Activated CD4-positive, alpha-beta T cell treated with anti-CD3 and anti-CD28 coated beads for 24 hours (primary cell): ENCODE measurements at places on chromosomes 2 and 18.

DNA sequence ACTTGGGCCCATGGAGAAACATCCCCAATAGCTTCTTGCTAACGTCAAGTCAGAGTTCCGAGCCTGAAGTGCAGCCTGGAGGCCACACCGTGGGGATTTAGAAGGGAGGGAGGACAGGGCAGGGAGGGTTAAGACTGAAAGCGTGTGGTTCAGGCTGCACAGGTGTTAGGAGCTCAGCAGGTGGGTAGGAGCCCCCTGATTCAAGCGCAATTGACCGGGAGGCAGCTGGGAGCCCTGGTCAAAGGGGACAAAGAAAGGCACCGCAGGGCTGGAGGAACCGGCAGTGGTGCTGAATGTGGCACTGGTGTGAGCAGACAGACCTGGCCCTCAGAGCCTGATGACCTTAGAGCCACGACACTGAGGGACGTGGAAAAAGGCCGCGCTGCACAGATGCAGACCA lies 149.6 kb downstream of the TMEM18 start:
- DNase-seq = no peak

DNA sequence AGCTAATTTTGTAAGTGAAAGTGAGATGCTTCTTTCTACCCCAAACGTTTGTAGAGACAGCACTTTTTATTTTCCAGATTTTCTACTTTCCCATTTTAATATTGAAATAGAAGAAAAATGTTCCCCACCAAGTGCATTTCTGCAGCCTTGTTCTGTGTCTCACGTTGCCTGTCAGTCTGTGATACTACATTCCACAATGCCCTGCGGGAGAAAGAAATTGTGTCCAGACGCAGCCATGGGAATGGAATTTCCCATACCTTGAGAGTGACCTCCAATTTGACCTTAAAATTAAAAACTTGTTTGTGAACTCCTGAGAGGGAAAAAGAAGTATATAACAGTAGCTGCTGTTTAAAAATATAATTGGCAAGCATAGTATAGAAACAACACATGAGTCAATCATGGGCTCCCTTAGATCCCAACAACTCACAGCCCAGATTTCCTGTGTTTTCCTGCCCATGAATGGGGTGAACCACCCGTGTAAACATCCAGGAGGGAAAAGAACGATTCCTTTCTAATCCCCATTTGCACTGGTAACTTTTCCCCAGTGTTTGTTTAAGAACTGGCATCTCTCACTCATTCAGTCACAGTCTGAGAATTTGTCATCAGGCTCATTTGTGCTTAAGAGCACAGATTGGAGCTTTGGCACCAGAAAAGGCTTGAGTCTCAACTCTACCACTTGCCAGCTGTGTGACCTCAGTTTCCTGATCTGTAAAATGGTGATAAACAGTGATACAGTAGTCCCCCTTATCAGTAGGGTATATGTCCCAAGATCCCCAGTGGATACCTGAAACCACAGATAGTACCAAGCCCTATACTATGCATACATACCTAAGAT lies 166.1 kb upstream of the ZNF521 start:
- no peak for DNase-seq

DNA sequence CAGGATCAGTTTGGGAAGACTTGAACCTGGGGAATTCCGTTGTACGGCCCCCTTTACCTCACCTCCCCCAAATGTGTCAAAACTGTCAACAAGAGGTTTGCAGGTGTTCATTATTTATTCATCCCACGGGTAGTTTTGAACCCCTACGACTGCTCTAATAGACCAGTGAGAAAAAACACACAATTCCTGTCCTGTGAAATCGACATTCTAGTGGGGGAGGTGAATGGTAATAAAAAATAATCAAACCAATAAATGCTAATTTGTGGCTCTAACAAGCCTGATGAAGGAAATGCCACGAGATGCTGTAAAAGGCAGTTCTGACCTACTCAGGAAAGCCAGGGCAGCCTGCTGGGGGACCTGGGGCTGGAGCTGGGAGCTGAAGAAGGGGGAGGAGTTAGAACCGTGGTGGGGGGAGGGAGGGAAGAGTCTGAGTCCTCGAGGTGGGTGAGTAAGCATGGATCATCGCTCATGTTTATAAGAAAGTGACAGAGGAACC lies 463 bp upstream of the DNAJB2 start:
- DNase-seq = no peak

GRCh38 chr18:9914334-9914583 lies 443 bp downstream of the VAPA start:
- no peak for DNase-seq

DNA sequence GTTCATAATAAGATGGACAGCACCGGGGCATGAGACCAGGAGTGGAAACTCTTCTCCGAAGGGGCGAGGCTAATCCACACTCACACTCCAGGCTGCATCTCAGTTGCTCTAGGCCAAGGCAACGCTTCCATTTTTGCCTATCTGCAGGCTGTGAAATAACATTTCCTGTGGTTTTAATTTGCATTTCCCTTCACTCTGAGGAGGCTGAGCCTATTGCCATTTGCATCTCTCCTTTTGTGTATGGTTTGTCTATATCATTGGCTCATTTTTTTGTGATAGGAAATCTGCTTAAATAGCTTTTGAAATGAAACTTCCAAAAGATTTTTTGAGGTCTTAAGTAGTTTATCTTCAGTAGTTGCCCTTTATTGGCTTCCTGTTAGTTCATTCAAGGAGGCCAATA lies 57.6 kb downstream of the TPGS2 start:
- no peak for DNase-seq

- DNase-seq = no peak
Observed at GRCh38 chr2:179550214-179550613, 285.6 kb upstream of the SESTD1 start.

DNA sequence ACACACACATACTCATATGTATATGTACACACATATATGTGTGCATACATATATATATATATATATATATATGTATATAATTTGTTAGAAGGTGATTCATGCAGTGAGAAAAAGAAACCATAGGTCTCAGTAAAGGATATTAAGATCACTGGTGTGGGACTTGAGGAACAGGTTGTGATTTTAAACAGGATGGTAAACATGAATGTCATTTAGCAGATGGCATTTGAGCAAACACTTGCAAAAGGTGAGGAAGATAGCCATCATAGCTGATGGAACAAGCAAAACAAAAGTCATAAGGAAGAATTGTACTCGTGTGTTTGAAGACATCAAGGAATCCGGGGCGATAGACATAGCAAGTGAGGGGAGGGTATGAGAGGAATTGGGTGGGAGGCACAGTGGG lies 784.5 kb downstream of the TSN start:
- no peak for DNase-seq

DNA sequence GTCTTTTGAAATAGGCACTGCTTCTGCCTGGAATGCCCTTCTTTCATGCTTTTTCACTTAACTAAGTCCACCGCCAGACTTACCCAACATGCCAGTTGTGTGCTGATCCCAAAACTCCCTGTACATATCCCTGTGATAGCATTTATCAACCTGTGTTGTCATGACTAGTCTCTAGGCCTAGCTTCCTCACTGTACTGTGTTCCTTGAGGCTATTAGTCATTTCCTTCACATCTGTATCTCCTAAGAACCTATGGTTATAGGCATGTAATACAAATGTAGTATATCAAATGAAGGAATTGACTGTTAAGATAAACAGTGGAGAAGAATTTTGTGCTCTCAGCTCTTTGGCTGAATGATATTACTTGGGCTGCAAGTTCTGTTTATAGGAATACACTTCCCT lies 184.3 kb downstream of the CYRIA start:
- DNase-seq = no peak

- DNase-seq = no peak
Observed at GRCh38 chr2:176960061-176960460, 252.5 kb upstream of the HNRNPA3 start.

GRCh38 chr18:4836141-4836540 lies 360.9 kb downstream of the AKAIN1 start:
- DNase-seq = no peak

- no peak for DNase-seq
Observed at GRCh38 chr18:9885170-9886004, at the start of gene TXNDC2. TSS of gene TXNDC2 (plus strand) at chr18:9885973. CDS start at chr18:9886681, 708 bp downstream.

- no peak for DNase-seq
Observed at GRCh38 chr2:11505652-11506610, 27.9 kb upstream of the GREB1 start.

DNA sequence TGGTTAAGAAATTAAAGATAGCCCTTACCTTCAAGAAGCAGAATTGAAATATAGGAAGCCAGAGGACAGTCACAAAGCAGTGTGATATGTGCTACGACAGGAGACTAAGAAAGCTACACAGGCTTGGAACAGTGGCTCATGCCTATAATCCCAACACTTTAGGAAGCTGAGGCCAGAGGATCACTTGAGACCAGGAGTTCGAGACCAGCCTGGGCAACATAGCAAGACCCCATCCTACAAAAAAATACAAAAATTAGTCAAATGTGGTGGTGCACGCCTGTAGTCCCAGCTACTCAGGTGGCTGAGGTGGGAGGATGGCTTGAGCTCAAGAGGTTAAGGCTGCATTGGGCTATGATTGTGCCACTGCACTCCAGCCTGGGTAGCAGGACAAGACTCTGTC lies 21.9 kb downstream of the GALNT3 start:
- no peak for DNase-seq

DNA sequence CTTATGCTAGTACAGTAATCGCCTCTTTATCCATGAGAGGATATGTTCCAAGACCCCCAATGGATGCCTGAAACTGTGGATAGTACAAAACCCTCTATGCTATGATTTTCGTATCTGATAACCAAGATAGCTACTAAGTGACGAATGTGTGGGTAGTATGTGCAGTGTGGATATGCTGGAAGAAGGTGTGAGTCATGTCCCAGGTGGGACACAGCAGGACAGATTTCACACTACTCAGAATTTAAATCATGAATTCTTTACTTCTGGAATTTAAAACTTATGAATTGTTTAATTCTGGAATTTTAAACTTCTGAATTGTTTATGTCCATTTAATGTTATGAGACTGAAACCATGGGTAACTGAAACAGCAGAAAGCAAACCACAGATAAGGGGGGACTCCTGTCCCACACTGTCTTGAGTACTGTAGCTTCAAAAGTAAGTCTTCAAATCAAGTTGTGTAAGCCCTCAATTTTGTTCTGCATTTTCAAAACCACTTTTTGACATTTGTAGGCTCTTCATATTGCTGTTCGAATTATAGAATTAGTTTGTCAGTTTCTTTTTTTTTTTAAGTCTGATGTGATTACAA lies 116.0 kb downstream of the LTBP1 start:
- DNase-seq = no peak

DNA sequence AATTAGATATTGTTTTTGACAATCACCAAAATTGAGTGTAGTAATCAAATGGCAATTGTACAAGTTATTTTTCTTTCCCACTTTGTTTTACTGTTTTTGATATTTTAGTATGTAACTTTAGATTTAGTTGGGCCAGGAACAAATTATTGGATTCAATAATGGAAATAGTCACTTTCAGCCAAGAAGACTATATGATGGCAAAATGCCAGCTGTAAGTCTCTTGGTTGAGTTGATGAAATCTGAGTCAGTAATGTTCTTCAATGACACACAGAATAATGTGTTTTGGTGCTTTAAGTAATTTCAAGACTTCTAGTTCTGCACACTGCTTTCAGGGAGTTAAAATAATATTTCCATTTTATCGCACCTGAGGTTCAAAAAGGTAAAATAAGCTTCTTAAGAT lies 2022.0 kb upstream of the CELF4 start:
- no peak for DNase-seq

GRCh38 chr2:142533177-142533576 lies 344.3 kb upstream of the KYNU start:
- no peak for DNase-seq

- no peak for DNase-seq
Observed at GRCh38 chr18:7382328-7383001, 151.6 kb downstream of the LRRC30 start.

DNA sequence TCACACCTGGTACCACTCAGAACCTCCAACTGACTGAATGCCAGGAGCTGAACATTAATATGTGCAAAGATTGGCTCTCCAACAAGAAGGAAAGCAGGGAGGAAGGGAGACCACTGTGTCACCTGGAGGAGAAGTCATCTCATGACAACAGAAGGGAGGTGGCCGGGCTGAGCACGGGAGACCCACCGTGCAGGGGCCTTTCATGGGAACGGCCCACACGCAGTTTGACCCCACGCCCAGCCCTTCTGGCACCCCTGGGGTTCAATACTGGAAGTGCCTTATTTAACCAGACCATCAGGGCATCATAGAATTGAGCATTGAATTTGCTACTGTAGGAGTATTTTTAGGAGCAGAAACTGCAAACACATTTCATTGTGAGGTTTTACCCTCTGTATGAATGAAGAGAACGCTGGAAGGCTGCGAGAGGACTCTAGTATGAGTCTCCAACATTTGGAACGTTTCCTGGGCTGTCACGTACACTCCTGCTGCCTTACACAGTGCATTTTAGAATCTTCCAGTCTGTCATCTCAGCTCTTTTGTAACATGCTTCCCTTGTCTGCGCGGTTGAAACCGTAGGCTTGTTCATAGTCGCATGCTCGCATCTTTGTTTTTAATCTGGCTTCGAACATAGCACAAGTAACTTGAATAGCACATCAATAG lies 132.1 kb downstream of the NFATC1 start:
- no peak for DNase-seq

DNA sequence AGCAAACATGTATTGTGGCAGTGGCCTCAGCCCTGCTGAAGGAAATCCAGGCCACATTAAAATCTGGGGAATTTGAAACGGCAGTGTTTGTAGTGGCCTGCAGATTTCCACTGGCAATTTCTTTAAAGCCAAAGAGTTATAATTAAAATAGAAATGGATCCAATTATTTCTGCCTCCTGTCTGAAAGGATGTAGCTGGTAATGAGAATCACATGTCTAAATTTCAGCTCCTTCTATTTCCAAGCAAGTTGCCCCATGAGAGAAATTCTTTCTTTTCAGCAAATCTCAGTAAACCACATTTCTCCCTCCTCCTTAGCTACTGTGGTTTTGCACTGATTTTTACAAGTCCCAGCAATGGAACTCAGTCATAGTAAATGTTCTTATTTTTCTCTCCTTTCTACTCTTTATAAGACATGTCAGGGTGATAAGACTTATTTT lies 55.4 kb upstream of the ZNF396 start:
- no peak for DNase-seq

DNA sequence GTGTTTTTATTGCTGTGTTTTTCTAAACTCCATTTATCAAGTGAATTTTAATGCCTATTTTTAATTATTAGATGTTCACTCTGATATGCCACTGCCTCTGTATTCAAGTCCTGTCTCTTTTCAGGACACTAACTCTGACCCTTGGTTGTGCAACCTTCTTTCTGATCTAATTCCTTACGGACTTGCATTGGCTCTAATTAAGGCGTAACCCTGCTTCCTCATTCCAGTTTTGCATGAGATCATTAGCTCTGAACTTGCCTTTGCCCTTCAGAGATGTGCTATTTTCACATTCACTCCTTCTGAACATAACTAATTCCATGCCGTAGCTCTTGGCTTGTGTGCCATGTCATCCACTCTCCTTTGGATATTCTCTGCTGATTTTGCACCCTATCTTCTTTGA lies 162.5 kb upstream of the TMEFF2 start:
- no peak for DNase-seq
